ENCODE measurements at places on chromosomes 1 and 21. TPM values are rescaled to one million over a fixed set of nuclear protein-coding genes. Genes with fewer than 3 reads are reported as not detected.

- DNase-seq: no peak
Measured at GRCh38 chr1:216523449-216524190, 100.4 kb upstream of the USH2A start.

DNA sequence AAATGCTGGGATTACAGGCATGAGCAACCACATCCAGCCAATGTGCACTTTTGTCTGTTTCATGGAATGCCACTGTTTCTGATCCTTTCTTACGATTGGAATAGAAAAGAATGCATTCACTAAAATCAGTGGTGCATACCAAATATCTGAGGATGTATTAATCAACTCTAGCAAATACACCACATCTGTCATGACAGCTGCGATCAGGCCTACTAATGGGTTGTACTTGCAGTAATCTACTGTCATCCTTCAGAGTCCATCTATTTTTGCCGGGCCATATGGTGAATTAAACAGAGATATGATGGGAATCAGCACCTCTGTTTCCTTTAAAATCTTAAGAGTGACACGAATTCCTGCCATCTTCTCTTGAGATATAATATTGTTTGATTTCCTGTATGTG is 8.5 kb upstream of the USP1 start:
- no peak for DNase-seq

- DNase-seq: peak; percentile 94
Measured at GRCh38 chr1:44072204-44072603, 40.9 kb upstream of the SLC6A9 start.

- no peak for DNase-seq
Measured at GRCh38 chr1:115280064-115280463, 58.0 kb downstream of the NGF start.

- DNase-seq: no peak
Measured at GRCh38 chr1:163933437-163933836, 611.7 kb downstream of the NUF2 start.

GRCh38 chr1:152029144-152029928 is 7.5 kb downstream of the S100A11 start:
- DNase-seq: no peak

GRCh38 chr1:20194757-20195461 is 8.6 kb upstream of the PLA2G2C start:
- DNase-seq: peak; percentile 84

DNA sequence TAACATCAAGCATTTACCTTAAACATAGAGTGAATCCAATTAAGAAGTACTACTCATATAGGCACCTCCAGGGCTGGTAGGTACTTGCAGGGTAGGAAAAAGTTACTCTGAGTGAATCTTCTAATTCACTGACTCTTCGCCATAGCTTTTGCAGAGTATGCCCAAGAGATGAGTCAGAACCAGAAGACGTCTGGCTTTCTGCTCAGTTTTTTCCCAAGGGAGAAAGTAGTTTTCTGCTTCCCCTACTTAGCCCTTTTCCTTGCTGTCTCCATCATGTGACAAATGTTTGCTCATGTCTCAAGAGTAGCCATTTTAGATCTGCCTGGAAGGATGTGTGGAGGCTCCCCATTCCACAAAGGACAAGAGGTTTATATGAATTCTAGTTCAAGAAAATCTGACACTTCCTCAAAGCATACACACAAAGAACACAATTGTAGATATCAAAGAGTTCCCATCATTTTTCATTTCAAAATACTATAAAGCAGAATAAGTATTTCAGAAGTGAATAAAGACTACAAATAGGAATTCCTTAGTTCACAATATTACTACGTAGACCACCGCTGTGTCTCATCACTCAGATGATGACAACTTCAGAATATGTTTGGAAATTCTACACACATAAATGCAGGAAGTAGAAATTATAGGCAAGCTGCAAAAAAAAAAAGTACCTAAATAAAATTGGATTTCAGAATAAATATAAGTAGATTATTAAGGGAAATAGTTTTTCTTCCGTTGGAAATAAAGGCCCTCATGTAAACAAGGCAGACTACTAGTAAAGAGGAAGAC is 98.5 kb downstream of the ASH1L start:
- DNase-seq: peak; percentile 56

DNA sequence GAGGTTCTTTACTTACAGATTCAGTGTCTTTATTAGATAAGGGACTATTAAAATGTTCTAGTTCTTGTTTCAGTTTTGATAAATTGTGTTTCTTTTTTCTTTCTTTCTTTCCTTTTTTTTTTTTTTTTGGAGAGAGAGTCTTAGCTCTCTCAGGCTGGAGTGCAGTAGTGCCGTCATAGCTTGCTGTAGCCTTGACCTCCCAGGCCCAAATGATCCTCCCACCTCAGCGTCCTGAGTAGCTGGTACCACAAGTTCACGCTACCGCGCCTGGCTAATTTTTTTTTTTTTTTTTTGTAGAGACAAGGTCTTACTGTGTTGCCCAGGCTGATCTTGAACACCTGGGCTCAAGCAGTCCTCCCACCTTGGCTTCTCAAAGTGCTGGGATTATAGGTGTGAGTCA is 76.6 kb downstream of the TMEM200B start:
- no peak for DNase-seq

DNA sequence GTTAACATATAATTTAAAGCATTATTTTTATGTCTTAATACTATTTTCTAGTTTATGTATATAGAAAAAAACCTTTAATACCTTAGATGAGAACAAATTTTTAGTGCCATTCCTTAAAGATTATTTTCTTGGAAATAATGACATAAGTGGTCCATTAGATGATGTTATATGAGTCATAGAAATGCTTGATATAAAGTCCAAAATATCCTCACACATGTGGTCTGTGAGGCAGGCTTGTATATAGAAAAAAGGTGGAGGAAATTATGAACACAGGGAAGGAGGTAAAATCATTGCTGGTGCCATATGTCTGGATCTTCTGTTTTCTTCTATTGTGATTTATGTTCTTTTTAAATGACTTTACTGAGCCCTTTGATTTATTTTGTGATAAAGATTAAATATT is 79.3 kb downstream of the MAP3K7CL start:
- DNase-seq: no peak

GRCh38 chr1:166350490-166350889 is 183.7 kb upstream of the FAM78B start:
- DNase-seq: no peak

DNA sequence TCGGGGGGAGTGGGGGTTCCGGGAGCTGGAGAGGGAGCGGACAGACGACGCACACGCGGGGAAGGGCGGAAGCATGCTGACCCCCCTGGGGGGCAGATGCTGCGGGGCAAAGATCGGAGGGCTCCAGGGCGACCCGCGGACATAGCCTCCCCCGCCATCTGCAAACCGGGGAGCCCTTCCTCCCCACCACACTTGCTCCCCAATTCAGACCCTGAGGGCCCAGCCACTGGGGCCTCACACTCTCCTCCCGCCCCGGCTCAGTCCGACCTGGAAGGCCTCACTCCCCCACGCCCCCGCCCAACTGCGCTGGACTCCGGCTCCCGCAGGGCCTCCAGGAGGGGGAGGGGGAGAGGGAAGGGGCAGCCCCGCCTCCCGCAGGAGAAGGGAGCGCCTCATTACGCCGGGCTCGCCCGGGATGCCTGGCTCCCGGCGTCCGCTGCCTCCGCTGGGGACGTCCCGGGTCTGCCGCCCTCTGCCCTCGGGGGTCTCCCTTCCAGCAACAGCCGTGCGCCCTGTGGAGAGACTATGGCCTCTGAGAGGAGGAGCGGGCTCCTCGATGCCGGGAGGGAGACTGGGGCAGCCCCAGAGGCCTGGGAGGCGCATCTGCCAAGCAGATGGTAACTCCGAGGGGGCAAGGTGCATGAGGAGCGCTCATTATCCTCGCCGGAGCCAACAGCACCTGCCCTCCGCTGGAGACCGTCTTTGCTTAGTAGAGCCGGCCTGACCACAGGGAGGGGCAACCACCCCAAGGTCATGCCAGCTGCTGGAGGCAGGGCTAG is 636 bp upstream of the CAMK2N1 start:
- peak; percentile 74 for DNase-seq

- DNase-seq: no peak
Measured at GRCh38 chr1:53272349-53272748, 34.0 kb upstream of the MAGOH start.

GRCh38 chr1:9910423-9911178 is 532 bp upstream of the CTNNBIP1 start:
- peak; percentile 99 for DNase-seq

GRCh38 chr21:15122241-15122640 is 57.4 kb upstream of the NRIP1 start:
- DNase-seq: peak; percentile 88

DNA sequence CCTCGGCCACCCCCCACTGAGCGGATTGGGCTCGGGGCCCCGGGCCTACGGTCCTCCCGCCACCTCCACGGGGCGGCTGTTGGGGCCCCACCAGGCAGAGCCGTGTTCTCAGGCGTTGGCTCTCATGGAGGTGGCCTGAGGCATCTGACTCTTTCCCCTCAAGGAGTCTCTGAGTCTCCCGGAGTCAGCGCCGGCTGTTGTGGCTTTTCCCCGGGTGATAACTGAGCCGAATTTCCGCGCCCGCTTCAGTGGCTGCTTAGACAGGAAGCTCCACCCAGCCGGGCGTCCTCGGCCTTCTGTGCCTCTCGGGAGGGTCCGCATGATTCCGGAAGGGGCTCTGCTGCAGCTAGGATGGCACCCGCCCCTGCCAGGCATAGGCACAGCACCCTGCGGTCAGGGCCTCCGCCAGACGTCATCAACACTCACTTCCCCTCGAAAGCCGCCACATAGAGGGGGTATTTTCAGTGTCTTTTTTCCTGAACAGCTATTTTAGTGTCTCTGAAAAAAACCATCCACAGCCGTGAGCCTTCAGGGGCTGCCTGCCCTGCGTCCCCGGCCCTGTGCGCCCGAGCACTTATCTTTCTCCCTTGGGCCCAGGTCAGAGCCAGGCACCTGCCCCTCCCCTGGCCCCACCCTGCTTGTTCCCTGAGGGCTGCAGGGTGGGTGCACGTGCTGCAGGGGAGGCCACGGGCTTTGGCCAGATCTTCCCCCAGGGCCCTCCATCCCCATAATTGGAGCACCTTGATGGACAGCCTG is 72.9 kb downstream of the SKI start:
- peak; percentile 89 for DNase-seq

- no peak for DNase-seq
Measured at GRCh38 chr1:217040711-217041455, 317.7 kb upstream of the ESRRG start.

GRCh38 chr1:203401199-203401877 is 50.4 kb upstream of the FMOD start:
- no peak for DNase-seq

DNA sequence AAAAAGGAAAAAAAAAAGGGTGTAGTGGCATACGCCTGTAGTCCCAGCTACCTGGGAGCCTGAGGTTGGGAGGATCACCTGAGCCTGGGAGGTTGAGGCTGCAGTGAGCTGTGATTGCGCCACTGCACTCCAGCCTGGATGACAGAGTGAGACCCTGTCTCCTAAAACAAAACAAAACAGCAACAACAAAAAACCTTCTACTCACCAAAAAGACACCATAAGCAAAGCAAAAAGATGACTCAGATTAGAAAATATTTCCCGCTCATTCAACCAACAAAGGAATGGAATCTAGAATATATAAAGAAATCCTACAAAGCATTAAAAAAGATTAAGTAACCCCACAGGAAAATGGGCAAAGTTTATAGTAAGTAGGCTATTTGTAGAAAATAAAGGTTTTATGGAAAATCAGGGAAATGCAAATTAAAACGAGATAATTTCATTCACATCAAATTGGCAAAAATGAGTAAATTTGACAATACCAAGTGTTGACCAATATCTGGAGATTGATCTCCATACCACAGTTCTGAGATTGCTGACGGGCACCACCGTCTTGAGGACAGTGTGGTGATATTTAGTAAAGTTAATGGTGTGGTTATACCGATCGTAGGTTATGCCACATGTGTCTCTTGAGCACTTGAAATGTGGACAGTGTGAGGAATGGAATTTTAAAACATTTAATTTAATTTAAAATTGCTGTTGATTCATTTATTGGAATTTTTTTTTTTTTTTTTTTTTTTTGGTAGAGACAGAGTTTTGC is 54.0 kb downstream of the PIK3CD start:
- no peak for DNase-seq

GRCh38 chr1:201885531-201886075 is 3.1 kb upstream of the SHISA4 start:
- DNase-seq: peak; percentile 79

DNA sequence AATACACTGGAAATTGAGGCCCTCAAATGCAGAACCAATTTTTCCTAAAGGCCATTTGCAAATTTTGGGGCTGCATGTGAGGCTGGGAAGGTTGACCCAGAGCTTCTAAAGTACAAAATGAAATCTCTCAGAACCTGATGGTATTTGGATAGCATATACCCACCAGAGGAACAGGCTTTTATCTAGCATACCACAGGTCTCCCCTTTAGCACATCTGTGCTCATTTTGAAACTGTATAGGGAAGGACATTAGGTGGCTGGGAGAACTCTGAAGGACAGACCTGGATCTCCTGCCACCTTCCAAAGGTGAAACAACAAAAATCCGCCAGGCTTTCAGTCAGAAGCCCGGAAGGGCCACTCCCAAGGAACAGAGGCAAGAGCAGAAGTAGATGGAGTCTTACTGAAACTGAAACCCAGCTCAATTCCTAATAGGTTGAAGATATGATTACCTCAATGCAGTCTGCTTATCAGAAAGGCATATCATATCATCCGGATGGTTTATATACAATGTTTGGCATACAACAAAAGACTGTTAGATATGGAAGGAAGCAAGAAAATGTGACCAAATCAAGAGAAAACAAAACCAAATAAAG is 11.6 kb downstream of the CD55 start:
- DNase-seq: no peak

DNA sequence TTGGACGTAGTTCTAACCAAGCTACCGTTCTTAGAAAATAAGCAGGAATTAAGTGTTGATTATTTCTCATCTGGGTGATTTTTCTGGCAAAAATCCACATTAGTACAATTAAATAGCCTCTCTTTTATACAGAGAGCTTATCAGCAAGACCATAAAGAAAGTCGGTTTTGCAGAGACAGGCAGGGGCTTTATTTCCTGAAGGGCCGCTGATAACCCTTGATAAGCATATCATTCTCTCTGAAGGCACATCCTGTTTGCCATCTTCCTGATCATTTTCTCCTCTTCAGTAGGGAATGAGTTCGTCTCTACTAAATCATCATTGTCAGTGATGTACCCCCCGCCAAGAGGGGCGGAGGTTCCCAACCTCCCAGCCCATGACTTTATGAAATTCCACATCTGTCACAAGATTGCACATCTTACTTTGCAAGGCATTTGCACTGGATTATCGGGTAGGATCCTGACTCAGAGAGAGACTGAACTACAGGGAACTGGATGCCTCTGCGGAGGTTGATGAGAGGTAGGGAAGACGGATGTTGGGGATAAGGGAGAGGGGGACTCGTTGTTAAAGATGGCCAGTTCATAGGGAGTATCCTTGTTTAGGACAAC is 115.7 kb downstream of the KCNJ6 start:
- DNase-seq: peak; percentile 22

The GBP6 gene
- 0.16 TPM for total RNA-seq

The SLAMF8 gene
- total RNA-seq: 0.05 TPM

The BLACAT1 gene
- total RNA-seq: not detected

The PADI3 gene
- not detected for total RNA-seq

The AMY2A gene
- not detected for total RNA-seq

The IVNS1ABP gene
- 124 TPM for total RNA-seq

The FCGR3A gene
- not detected for total RNA-seq

The ARHGEF2 gene
- 478 TPM for total RNA-seq

The ADAMTSL4 gene
- 10.9 TPM for total RNA-seq

The SLC44A5 gene
- 0.10 TPM for total RNA-seq

The LAMC2 gene
- 2.3 TPM for total RNA-seq

The SYPL2 gene
- 14.7 TPM for total RNA-seq

The HTR6 gene
- total RNA-seq: 0.10 TPM

The KRTAP13-2 gene
- not detected for total RNA-seq

The CHI3L2 gene
- 3.2 TPM for total RNA-seq

The KLF17 gene
- total RNA-seq: not detected

The DCST2 gene
- not detected for total RNA-seq

The CSDE1 gene
- 1,775 TPM for total RNA-seq

The AIM2 gene
- not detected for total RNA-seq

The FNDC5 gene
- total RNA-seq: 577 TPM

Data from myocyte (in vitro differentiated cells).